Psoas muscle (tissue), 8 donors: ENCODE measurements at places on chromosomes 1 and 21.

DNA sequence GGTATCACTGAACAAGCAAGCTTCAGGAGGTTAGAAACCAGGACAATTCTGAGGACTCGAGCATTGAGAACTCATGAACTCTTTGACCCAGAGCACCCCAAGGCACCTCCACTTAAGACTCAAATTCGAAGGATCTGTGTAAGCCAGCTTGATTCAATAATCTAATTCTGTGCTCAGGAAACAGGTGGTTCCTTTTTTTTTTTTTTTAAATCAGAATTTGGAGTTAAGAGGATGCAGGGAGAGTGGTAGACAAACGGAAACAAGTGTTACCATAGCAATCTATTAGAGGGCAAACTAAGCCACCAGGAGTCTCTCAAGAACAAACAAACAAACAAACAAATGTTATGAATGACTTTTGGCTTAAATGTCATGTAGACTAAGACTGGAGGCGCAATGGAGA, 53.8 kb upstream of the DPH5 start:
- H3K4me1 ChIP-seq: no peaks in the 10 kb centered on the region
- H3K27ac ChIP-seq: no peak overlapping the region
- H3K27me3 ChIP-seq: no peaks in the 10 kb centered on the region
- H3K36me3 ChIP-seq: no peaks in the 10 kb centered on the region
- no peak overlapping the region for H3K4me3 ChIP-seq
- DNase-seq: no peak

DNA sequence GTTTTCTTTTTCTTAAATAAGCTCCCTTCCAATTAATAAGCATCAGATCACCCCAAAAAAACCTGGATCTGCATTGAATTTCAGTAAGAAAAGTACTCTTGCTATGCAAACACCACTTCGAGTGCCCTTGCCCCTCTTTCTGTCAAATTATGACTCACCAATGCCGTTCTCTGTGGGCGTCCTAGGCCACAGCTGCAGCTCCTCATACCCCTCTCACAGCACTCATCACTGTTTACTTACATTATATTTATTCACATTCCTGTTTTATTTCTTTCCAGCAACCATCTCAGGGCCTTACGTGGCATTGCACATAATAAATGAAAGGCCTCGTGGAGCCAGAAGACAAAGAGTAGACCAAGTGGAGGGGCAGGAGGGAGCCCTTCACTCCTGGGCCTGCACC, 99.1 kb upstream of the CTTNBP2NL start:
- H3K36me3 ChIP-seq: no peaks in the 10 kb centered on the region
- H3K4me3 ChIP-seq: no peak overlapping the region

DNA sequence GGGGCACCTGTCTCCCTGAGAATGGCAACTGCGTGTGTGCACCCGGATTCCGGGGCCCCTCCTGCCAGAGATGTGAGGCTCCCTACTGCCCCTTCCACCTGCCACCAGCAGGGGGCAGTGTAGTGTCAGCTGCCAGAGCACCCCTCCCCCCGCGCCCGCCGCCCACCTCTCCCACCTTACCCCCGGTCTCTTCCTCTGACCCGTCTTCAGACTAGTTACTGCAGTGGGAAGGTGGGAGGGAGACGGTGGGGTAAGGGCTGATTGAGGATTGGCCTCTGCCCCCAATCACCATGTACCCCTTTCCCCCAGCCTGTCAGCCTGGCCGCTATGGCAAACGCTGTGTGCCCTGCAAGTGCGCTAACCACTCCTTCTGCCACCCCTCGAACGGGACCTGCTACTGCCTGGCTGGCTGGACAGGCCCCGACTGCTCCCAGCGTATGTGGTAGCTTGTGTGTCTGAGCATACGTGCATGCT, 10.1 kb upstream of the LRRC71 start:
- H3K4me1 ChIP-seq: no peaks in the 10 kb centered on the region
- H3K4me3 ChIP-seq: no peak overlapping the region
- H3K27me3 ChIP-seq: no peaks in the 10 kb centered on the region
- DNase-seq: peak; percentile 68

- no peak for DNase-seq
- no peaks in the 10 kb centered on the region for H3K36me3 ChIP-seq
- H3K27ac ChIP-seq: peak overlapping the region; percentile 88
- no peaks in the 10 kb centered on the region for H3K27me3 ChIP-seq
- H3K4me3 ChIP-seq: peak overlapping the region; percentile 63
- peaks cover 32% of the 10 kb centered on the region for H3K4me1 ChIP-seq
Measured at GRCh38 chr1:207313131-207313530, 8.3 kb upstream of the CD55 start.

DNA sequence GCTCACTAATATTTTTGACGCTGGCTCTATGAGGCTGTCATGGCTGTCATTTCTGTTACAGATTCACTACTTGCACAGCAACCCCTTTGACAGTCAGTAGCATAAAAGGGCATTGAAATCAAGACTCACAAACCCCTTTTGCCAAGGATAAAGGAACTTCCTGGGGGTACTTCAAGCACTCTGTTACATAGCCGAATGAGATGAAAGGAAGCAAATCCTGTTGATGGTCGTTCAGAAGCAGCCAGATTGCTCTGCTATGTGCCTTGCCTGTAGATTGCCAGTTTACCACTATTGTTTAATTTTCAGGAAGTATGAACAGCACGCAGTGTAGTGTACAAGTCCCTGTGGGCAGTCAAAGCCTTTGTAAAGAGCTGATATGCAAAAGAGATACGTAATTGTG, 296.2 kb downstream of the LRRIQ3 start:
- H3K27me3 ChIP-seq: no peaks in the 10 kb centered on the region
- H3K27ac ChIP-seq: no peak overlapping the region
- H3K4me3 ChIP-seq: no peak overlapping the region
- H3K36me3 ChIP-seq: no peaks in the 10 kb centered on the region

DNA sequence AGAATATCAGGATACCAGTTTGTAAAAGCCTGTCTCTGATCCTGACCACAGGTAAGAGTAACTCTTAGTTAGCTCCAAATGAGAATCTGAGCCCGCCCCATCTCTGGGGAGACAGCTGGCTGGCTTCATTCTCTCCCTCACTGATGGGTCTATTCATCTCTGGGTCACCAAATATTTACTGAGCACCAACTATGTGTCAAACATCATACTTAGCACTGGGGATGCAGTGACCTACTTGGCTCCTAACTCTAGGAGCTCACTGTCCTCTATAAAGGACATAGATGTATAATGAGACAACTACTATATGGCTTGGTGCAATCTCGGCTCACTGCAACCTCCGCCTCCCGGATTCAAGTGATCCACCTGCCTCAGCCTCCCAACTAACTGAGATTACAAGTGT, 29.8 kb upstream of the BCL10 start:
- no peak overlapping the region for H3K27ac ChIP-seq
- DNase-seq: no peak
- H3K4me3 ChIP-seq: no peak overlapping the region
- H3K4me1 ChIP-seq: peaks cover 9% of the 10 kb centered on the region

GRCh38 chr1:22799971-22800370, 89.3 kb downstream of the EPHB2 start:
- no peak overlapping the region for H3K4me3 ChIP-seq
- H3K36me3 ChIP-seq: no peaks in the 10 kb centered on the region
- H3K4me1 ChIP-seq: no peaks in the 10 kb centered on the region
- no peak overlapping the region for H3K27ac ChIP-seq
- no peak for DNase-seq
